ENCODE measurements at places on chromosomes 2 and 18. TPM values are rescaled to one million over a fixed set of nuclear protein-coding genes. Genes with fewer than 3 reads are reported as not detected.

The OSBPL6 gene
- 2.2 TPM for total RNA-seq

The KIF5C gene
- 0.58 TPM for total RNA-seq

The CHCHD5 gene
- 10.4 TPM for total RNA-seq

The AFF3 gene
- total RNA-seq: 0.66 TPM

The SULT1C4 gene
- total RNA-seq: not detected

The MBP gene
- 3.8 TPM for total RNA-seq

The SLC14A1 gene
- total RNA-seq: 81.0 TPM

The FASTKD2 gene
- 55.6 TPM for total RNA-seq
